Midbrain (tissue), 1 donor: ENCODE measurements at places on chromosomes 2 and 18.

GRCh38 chr2:177147093-177147694 lies 65.4 kb upstream of the HNRNPA3 start:
- DNase-seq, result peak; percentile 66

DNA sequence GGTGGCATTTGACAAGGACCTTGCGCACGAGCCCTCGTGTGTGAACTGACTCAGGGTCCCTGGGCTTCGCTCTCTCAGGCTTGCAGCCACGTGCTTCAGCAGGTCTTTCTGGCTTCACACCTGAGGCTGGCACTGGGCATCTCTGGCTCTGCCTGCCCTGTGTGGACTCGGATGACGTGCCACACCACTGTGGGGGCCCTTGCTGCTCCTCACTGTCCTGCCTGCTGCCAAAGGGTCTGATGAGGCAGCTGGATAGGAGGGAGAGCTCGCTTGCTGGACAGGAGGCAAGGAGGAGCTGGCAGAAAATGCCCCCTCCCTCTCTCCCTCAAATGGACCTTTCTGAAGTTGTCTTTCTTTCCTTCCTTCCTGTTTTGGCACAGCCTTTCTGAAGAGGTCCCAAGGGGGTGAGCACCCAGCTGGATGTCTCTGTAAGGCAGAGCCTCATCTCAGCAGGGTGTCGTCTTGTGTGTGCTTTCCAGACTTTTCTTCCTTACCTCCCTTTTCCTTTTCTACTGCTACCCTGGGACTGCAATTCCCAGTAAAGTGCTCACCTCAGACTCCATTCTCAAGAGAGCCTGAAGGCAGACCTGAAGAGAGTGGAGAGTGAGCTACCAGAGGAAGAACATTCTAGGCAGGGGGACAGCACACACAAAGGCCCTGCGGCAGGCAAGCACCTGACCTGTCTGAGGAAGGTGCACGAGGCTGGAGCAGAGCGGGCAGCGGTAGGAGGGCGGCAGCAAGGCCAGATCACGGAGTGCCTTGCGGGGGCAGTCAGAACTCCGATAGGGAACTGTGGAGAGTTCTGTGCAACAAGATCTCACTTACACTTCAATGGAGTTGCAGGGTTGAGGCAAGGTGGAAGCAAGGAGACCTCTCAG lies 5.3 kb downstream of the PER2 start:
- DNase-seq, result no peak

DNA sequence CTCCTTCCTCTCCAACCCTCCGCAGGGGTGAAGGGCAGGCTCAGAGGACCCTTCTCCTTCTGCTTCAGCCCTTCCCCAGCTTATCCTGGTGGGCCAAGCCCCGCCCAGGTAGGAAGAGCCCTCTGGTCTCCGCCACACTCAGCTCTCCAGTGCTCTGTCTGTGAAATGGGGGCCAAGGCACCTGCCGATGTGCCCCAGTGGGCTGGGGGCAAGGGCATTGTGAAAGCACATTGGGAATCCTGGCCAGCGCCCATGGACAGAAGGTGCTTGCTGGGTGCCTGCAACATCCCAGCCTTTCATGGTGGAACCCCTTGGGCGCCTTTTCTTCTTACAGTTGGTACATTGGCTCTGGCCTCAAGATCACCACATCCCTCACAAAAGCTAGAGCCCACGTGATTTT lies 150.8 kb downstream of the INHBB start:
- DNase-seq, result no peak

- DNase-seq, result no peak
Observed at GRCh38 chr2:219378163-219378851, 9.4 kb downstream of the DNPEP start.

DNA sequence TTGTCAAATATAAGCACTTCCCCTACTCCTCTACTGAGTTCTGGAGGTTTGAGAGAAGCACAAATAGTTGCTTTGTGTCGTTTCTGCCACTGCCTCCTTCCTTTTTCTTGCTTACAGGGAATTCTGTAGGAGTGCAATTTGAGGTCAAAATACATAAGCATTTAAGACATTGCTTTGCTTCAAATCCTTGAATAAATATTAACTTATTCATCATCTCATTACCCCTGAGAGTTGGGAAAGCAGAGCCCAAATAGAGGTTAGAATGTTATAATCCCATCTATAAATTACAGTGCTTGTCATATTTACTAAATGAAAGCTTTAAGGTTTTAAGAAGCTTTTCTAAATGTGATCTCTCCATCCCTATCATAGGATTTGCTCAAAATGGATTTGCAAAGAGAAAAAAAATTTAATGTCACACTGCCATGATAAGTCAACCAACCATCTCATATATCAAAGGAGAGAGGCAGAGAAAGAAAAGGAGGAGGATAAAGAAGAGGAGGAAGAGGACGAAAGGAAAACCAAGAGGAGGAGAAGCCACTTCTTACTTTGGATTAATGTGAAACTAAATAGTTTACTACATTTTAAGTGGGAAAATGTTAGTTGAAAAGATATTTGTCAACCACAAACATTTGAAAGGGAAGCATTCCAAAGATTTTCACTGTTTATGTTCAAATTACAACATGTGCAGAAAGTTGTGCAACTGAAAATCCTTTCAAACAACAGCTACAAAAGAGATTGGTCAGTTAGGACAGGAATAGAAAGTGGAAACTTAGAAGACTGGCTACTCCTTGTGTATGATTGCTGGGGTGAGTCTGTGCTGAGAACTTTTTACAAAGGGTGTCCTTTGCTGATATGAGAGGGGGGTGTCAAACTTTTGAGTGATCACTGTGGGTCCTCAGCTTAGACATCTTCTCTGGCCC lies 277.3 kb upstream of the FN1 start:
- no peak for DNase-seq

DNA sequence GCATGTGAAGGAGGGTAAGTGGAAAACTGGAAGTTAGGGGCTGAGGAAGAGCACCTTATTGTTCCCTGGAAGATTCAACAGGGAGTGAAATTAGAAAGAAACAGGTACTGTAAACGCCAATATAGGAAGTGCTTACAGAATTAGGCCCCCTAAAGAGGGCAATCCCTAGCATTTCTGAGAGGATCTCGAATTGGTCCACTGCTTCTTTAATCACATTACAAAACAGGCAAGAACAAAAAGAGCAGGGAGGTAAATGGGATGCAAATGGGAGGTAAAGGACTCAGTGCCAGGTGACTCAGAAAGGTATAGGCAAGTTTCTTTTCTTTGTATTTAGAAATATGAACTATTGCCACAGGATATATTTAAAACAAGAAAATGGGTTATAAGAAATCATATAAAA lies 116.4 kb upstream of the FANCL start:
- DNase-seq, result no peak

DNA sequence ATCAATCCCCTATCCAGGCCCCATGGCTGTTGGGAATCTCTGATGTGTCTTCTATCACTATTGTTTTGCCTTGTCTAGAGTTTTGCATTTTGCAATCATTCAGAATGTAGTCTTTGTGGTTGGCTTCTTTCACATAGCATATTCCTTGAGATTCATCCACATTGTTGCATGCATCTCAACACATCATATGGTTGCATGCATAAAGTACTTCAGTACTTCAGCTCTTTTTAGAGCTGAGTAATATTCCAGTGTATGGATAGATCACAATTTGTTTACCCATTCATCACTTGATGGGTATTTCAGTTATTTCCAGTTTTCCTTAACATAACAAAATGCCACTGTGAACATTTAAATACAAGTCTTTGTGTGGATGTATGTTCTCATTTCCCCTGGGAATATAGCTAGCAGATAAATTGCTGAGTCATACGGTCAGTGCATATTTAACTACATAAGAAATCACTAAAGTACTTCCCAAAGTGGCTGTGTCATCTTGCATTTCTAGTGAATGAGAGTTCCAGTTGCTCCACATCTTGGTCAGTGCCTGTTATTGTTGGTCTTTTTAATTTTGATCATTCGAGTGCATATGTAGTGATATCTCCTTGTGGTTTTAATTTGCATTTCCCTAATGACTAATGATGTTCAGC lies 138.8 kb downstream of the BCL11A start:
- DNase-seq, result no peak

GRCh38 chr18:63236921-63237846 lies 82.4 kb downstream of the BCL2 start:
- DNase-seq, result no peak

GRCh38 chr2:75675908-75676307 lies 29.3 kb downstream of the MRPL19 start:
- DNase-seq, result no peak
